ENCODE measurements at places on chromosomes 16 and 17.

DNA sequence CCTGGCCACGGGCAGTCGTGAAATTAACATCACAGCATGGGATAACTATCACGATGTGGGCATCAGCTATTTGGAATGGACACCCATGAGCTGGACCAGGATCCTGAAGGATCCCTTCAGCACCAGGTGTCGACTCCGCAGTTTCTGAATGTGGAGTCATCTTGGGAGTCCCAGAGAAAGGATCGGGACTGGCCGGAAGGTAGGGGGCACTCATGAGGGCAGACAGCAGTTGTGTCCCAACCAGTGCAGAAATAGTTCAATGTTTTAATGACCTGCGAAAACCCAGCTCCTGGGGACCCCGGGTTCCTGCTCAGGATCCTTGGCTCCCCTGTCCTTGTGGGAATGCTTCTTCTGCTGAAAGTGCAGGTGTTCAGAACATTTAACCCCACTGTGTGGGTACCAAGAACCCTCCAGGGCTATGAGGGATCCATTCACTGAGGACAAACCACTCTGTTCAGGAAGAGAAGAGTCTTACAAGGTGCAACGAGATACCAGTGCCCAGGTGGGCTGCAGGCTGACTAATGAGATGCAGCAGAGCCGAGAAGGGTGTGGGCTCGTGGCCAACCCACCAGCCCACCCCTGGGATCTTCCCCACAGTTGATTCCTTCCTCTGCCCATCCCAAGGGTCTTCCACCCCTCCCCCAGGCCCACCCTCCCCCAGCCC, 154.8 kb downstream of the SALL1 start:
- no peak for DNase-seq

DNA sequence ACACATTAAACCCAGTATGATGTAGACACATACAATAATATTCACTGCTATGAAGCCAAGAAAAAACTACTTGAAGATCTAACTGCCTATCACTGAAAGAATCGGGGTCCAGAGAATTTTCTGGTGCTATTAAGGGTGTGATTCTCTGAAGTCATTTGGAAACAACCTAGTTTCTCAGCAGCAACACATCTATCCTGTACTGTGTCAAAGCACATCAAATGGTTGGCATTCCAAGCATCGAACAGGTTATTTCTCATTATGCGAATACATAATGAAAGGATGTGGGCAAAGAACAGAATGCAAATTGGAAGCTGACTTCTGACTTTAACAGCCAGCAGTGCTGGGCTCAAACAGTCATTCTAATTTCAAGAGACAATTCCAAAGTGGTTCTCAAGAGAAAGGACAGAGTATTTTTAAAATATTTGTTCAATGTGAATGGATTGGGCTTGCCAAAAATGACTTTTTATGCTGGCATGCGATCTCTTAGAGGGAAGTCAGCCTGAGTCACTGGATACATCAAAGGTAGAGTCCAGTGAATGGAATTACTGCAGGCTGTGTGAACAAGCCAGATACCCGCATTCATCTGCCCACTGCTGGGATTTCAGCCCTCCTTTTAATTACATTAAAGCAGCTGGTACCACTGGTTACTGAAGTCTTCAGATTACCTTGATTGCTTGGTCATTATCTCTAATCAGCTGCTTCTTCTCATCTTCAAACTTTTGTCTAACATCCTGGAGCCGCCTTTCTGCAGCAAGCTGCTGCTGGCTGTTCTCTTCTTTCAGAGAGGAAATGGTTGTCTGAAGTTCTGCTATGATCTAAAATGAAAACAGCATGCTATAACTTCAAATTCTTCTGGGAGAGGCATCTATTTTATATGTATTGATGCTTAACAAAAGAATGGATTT, 181.2 kb upstream of the AXIN2 start:
- DNase-seq: no peak

DNA sequence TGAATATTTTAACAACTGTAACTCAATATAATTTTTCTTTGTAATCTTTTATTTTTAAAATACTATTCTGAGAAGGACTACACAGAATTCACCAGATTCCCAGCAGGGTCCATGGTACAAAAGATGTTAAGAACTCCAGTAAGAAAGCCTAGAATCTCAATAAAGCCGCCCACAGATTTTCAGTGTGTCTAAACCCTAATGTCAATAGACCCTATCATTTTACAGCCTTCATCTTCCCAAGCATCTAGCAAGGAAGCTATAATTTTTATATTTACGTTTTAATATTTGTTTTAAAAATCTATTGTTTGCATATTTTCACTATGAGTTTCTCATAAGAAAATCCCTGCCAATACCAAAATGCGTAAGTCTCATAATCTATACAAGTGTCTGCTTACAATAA, 148.5 kb downstream of the CEP112 start:
- no peak for DNase-seq

DNA sequence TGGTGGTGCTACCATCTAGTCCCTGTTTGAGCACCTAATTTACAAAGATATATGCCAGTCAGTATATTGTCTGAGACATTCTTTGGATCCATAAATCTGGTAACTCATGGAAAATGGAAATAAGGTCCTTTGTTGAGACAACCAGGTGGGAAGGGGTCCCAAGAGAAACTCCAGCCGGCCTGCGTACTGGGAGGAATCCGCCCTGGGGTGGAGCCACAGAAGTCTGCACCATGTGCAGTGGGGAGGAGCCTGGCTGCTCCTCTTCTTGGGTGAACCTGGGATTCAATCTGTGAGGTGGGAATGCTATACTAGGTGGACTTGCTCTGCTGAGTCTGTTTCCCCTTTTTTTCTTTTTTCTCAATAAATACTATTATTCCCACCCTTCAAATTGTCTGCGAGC, 339.2 kb upstream of the TNRC6C start:
- DNase-seq: no peak

DNA sequence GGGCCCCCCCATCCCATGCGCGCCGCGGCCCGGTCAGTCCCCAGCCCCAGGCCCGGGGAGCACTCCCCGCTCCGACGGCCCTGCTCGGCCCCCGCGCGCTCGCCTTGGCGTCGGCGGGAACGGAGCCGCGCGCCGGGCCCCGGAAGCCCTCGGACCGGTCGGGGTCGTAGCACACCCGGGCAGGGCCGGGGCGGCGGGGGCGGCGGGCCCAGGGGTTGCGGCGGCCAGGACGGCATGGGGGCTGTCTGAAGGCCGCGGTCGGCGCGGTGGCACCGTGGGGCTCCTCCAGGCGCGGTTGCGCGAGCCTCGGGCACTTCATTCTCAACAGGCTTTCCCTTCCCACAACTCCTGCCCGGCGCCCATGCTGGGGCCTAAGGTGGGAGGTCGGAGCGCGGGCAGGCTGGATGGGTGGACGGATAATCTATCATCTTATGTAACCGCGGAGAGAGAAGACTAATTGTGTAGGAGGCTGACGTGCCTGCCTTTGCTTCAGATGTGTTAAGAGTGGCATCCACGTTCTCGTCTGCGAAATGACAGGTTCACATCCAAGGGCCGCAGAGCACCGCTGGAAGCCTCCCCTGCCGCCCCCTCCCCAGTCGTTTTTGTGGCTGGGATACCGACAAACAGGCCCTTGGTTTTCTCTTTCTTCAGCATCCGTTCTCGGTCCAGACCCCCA, 708 bp downstream of the BAIAP2 start:
- DNase-seq: no peak

DNA sequence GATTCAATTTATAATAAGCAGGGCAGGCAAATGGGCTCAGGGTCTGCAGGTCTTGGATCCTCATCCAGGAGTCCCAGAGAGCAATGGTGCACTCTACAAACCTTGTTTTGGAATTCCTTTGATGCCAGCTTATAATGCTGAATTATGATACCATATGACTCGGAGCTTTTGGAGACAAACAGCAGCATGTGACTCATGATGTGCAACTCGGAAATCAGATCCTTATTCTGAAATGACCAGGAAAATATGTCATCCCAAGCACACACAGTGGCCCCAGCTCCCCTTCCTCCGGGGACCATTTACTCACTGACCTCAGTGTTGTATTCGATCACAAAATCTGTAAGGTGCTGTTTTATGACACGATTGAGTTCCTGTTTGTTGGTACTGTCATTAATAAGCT, 20.2 kb upstream of the UMOD start:
- DNase-seq: no peak

GRCh38 chr17:77475016-77475976, 334.5 kb downstream of the SEC14L1 start:
- no peak for DNase-seq

DNA sequence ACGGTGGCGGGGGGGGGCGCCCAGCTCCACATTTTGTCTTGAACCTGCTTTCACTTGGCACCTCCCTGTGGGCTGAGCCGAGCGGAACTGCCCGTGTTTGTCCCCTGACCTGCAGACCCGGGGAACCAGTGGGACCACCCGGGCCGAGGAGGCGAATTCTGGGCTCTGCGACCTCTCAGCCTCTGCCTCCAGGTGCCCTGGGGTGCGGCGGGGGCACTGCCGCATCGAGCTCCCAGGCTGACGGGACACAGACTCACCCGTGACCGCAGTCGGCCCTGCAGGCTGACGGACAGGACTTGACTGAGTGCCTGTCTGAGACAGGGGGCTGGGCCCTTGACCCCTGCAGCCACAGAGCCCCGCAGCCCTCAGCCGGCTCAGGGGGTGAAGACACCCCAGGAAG, 11.1 kb upstream of the C1QTNF8 start:
- DNase-seq: no peak

DNA sequence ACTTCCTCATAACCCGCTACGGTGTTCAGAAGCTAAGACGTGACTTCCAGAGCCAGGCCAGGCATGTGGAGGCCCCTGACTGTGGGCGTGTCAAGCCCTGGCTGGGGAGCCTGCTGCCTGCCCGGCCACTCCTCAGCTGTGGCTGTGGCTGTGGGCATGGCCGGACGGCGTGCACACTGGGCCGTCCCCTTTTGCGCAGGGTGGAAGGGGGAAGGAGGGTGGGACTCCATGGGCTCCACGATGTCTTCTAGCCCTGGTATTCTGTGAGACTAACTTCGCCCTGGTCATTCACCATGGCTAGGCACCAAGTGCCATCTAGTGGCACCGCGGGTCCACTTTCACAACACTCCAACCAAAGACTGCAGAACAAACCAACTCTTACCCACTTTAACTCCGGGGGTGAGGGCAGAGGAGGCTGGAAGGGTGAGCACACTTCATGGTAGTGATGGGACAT, 67.9 kb downstream of the N4BP1 start:
- no peak for DNase-seq

- no peak for DNase-seq
Observed at GRCh38 chr16:89161763-89162713, 9.5 kb upstream of the CDH15 start.

GRCh38 chr17:77266213-77266612, 125.4 kb downstream of the SEC14L1 start:
- no peak for DNase-seq

DNA sequence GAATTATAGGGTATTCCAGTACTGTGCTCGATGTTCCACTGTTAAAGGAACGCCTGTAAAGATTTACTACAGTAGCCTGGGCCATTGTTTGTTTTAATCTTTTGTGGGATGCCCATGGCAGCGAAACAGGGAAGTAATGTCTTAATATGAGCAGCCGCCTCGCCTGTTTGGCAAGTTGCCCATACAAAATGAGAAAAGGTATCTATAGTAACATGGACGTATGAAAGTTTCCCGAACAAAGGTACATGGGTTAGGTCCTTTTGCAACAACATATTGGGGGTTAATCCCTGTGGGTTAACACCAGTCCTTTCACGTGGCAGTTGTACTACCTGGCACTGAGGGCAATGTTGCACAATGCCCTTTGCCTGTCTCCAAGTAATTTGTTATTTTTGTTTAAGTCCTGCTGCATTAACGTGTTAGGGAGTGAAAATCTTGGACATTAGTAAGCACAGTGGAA, 21.1 kb upstream of the TMC5 start:
- DNase-seq: no peak

All from naive thymus-derived CD8-positive, alpha-beta T cell (primary cell).